Psoas muscle (tissue), 8 donors: ENCODE measurements at places on chromosomes 2 and 18. TPM values are rescaled to one million over a fixed set of nuclear protein-coding genes. Genes with fewer than 3 reads are reported as not detected.

- no peak overlapping the region for H3K27ac ChIP-seq
- peaks cover 33% of the 10 kb centered on the region for H3K4me1 ChIP-seq
- no peaks in the 10 kb centered on the region for H3K27me3 ChIP-seq
- no peak overlapping the region for H3K4me3 ChIP-seq
Observed at GRCh38 chr2:203730076-203730729, 23.8 kb downstream of the CD28 start.

GRCh38 chr18:30404422-30404821 lies 638.1 kb downstream of the DSC3 start:
- H3K36me3 ChIP-seq, result no peaks in the 10 kb centered on the region
- H3K27me3 ChIP-seq, result no peaks in the 10 kb centered on the region
- no peak overlapping the region for H3K4me3 ChIP-seq
- no peak overlapping the region for H3K27ac ChIP-seq
- no peaks in the 10 kb centered on the region for H3K4me1 ChIP-seq
- DNase-seq, result no peak

CXCR1 gene
- not detected for polyA plus RNA-seq

- no peak for DNase-seq
- H3K4me3 ChIP-seq, result no peak overlapping the region
- H3K27me3 ChIP-seq, result no peaks in the 10 kb centered on the region
- H3K4me1 ChIP-seq, result peaks cover 6% of the 10 kb centered on the region
Observed at GRCh38 chr2:135701442-135701841, 40.2 kb upstream of the UBXN4 start.

- no peak overlapping the region for H3K27ac ChIP-seq
- H3K4me1 ChIP-seq, result no peaks in the 10 kb centered on the region
- H3K27me3 ChIP-seq, result no peaks in the 10 kb centered on the region
Observed at GRCh38 chr2:149258531-149258930, 71.9 kb upstream of the LYPD6 start.

LINC00305 gene
- polyA plus RNA-seq, result not detected

GRCh38 chr18:44838971-44839666 lies 158.4 kb downstream of the SETBP1 start:
- peaks cover 72% of the 10 kb centered on the region for H3K4me1 ChIP-seq
- H3K27ac ChIP-seq, result peak overlapping the region; percentile 30
- H3K36me3 ChIP-seq, result no peaks in the 10 kb centered on the region
- H3K27me3 ChIP-seq, result no peaks in the 10 kb centered on the region

DNA sequence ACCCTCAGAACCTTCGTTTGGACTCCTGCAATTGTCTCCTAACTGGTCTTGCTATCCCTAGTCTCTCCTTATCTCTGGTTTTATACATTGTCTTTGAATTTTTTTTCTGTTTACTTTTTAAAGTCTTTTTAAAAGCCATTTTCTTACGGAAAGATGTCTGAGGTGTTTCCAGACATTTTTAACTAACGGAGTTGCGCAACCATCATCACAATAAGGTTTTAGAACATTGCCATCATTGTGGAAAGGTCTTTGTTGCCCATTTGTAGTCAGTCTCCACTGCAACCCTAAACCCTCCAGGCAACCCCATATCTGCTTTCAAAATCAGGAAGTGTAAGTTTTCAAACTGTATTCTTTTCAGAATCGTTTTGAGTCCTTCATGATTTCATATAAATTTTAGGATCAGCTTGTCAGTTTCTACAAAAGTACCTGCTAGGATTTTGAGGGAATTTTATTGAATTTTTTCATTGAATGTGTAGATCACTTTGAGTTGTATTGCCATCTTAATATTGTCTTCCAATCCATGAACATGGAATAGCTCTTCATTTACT lies 46.3 kb downstream of the ANKRD12 start:
- H3K27me3 ChIP-seq, result no peaks in the 10 kb centered on the region
- peaks cover 22% of the 10 kb centered on the region for H3K36me3 ChIP-seq
- H3K27ac ChIP-seq, result no peak overlapping the region

- H3K4me1 ChIP-seq, result no peaks in the 10 kb centered on the region
- no peaks in the 10 kb centered on the region for H3K27me3 ChIP-seq
- no peak for DNase-seq
- no peak overlapping the region for H3K27ac ChIP-seq
Observed at GRCh38 chr2:83565181-83565580, 893.9 kb downstream of the SUCLG1 start.

SIX3 gene
- polyA plus RNA-seq, result not detected

GRCh38 chr2:238387332-238387731 lies 39.4 kb upstream of the ASB1 start:
- H3K36me3 ChIP-seq, result no peaks in the 10 kb centered on the region
- peaks cover 21% of the 10 kb centered on the region for H3K4me1 ChIP-seq
- no peaks in the 10 kb centered on the region for H3K27me3 ChIP-seq
- no peak overlapping the region for H3K27ac ChIP-seq

DNA sequence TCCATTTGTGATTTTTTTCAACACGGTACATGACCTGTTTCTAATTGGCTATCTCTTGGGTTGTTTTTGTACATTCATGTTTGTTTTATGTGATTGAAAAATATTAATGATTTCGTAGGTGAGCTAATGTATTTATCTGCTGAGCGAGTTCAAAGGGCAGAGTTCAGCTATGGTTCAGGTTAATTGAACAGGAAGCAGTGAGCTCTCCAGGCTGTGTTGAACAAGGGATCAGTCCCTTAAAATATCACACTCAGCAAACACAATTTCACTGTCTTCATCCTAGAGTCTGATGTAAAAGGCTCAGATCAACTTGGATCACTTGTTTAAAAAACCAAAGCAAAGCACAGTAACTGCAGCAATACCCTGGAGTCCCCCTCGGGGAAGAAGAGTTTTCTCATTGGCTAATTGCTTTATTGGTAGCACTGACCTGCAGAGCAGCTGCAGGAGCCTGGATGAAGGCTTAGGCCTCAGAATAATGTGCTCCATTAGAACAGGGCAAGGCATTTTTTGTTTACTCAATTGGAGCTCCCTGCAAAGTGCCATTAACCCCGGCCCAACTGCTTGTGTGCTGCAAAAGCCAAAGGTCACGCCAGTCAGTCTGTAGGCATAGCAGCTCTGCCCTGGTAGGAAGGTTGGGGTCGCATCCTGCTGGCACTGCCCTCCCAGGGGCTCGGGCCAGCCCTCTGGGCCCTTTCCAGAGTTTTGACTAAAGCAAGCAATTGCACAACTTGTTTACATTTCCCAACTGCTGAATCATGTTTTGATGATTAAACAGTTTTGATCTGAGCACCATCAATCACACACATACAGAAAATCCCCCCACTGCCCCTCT lies 10.5 kb downstream of the ONECUT2 start:
- no peak overlapping the region for H3K27ac ChIP-seq
- H3K27me3 ChIP-seq, result peaks cover 68% of the 10 kb centered on the region
- no peaks in the 10 kb centered on the region for H3K36me3 ChIP-seq
- DNase-seq, result no peak
- H3K4me3 ChIP-seq, result no peak overlapping the region
- H3K4me1 ChIP-seq, result no peaks in the 10 kb centered on the region

GRCh38 chr2:73718851-73719621 lies 18.1 kb downstream of the TPRKB start:
- no peak overlapping the region for H3K27ac ChIP-seq
- no peaks in the 10 kb centered on the region for H3K36me3 ChIP-seq
- H3K4me3 ChIP-seq, result no peak overlapping the region
- DNase-seq, result no peak
- no peaks in the 10 kb centered on the region for H3K27me3 ChIP-seq

CFAP65 gene
- not detected for polyA plus RNA-seq

- H3K27me3 ChIP-seq, result no peaks in the 10 kb centered on the region
- H3K4me3 ChIP-seq, result no peak overlapping the region
- no peaks in the 10 kb centered on the region for H3K36me3 ChIP-seq
- no peaks in the 10 kb centered on the region for H3K4me1 ChIP-seq
- no peak for DNase-seq
- H3K27ac ChIP-seq, result no peak overlapping the region
Observed at GRCh38 chr2:169013628-169014026, 17.5 kb downstream of the ABCB11 start.

- H3K36me3 ChIP-seq, result no peaks in the 10 kb centered on the region
- H3K27ac ChIP-seq, result peak overlapping the region; percentile 99
- no peaks in the 10 kb centered on the region for H3K27me3 ChIP-seq
- peak overlapping the region; percentile 79 for H3K4me3 ChIP-seq
- peaks cover 47% of the 10 kb centered on the region for H3K4me1 ChIP-seq
Observed at GRCh38 chr18:48949050-48949605, 1.6 kb downstream of the SMAD7 start.

CRACDL gene
- polyA plus RNA-seq, result 3.1 TPM

POTEC gene
- polyA plus RNA-seq, result not detected

GRCh38 chr18:77112747-77113092 lies 19.9 kb downstream of the MBP start:
- no peaks in the 10 kb centered on the region for H3K36me3 ChIP-seq
- H3K27me3 ChIP-seq, result no peaks in the 10 kb centered on the region
- peaks cover 56% of the 10 kb centered on the region for H3K4me1 ChIP-seq
- no peak overlapping the region for H3K4me3 ChIP-seq
- DNase-seq, result no peak

DNA sequence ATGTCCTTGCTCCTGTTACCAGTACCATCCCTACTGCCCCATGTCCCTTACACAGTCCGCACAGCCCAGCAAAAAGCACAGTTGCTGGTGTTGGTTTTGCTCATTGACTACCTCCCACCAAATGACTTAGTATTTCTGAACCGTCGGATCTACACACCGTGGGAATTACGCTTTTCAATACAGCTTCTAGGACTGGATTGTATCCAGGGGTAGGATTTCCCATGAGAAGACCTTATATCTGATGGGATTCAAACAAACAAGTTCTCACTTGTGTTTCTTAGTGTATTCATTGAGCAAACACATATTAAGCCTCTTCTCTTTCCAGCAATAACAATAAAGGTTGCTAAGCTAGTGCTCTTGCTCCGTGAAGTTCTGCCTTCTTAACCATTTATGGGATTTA lies 25.8 kb downstream of the TRAPPC12 start:
- no peak for DNase-seq
- H3K36me3 ChIP-seq, result peaks cover 23% of the 10 kb centered on the region
- no peak overlapping the region for H3K4me3 ChIP-seq
- H3K27ac ChIP-seq, result no peak overlapping the region
- peaks cover 2% of the 10 kb centered on the region for H3K4me1 ChIP-seq

GRCh38 chr2:38454081-38454480 lies 77.0 kb upstream of the ATL2 start:
- H3K27me3 ChIP-seq, result no peaks in the 10 kb centered on the region
- H3K27ac ChIP-seq, result no peak overlapping the region
- H3K36me3 ChIP-seq, result no peaks in the 10 kb centered on the region
- DNase-seq, result no peak
- no peaks in the 10 kb centered on the region for H3K4me1 ChIP-seq

- H3K36me3 ChIP-seq, result peaks cover 12% of the 10 kb centered on the region
- DNase-seq, result no peak
- H3K4me3 ChIP-seq, result no peak overlapping the region
- H3K27ac ChIP-seq, result no peak overlapping the region
- H3K27me3 ChIP-seq, result no peaks in the 10 kb centered on the region
Observed at GRCh38 chr2:200944467-200945394, 18.7 kb downstream of the ORC2 start.

- no peak overlapping the region for H3K4me3 ChIP-seq
- DNase-seq, result no peak
- no peaks in the 10 kb centered on the region for H3K4me1 ChIP-seq
- H3K36me3 ChIP-seq, result no peaks in the 10 kb centered on the region
Observed at GRCh38 chr2:705971-706511, 28.8 kb upstream of the TMEM18 start.

PAPOLG gene
- polyA plus RNA-seq, result 3.1 TPM

- H3K4me3 ChIP-seq, result no peak overlapping the region
- no peak for DNase-seq
- H3K27me3 ChIP-seq, result no peaks in the 10 kb centered on the region
- no peaks in the 10 kb centered on the region for H3K4me1 ChIP-seq
Observed at GRCh38 chr2:54396107-54396506, 60.0 kb upstream of the SPTBN1 start.

- H3K4me1 ChIP-seq, result no peaks in the 10 kb centered on the region
- peak overlapping the region; percentile 80 for H3K4me3 ChIP-seq
- H3K27ac ChIP-seq, result peak overlapping the region; percentile 88
- no peaks in the 10 kb centered on the region for H3K27me3 ChIP-seq
Observed at GRCh38 chr2:199850218-199850717, 724 bp downstream of the FTCDNL1 start.

KRTCAP3 gene
- polyA plus RNA-seq, result 1.7 TPM

- no peak overlapping the region for H3K27ac ChIP-seq
- H3K4me1 ChIP-seq, result no peaks in the 10 kb centered on the region
- DNase-seq, result no peak
- H3K36me3 ChIP-seq, result no peaks in the 10 kb centered on the region
- no peak overlapping the region for H3K4me3 ChIP-seq
Observed at GRCh38 chr2:142220239-142220638, 89.4 kb upstream of the LRP1B start.

HAAO gene
- 0.93 TPM for polyA plus RNA-seq

NHEJ1 gene
- polyA plus RNA-seq, result 10.7 TPM

GRCh38 chr2:233389601-233390125 lies 35.4 kb downstream of the DGKD start:
- H3K27me3 ChIP-seq, result no peaks in the 10 kb centered on the region
- H3K36me3 ChIP-seq, result peaks cover 2% of the 10 kb centered on the region
- peaks cover 40% of the 10 kb centered on the region for H3K4me1 ChIP-seq
- H3K27ac ChIP-seq, result no peak overlapping the region

DNA sequence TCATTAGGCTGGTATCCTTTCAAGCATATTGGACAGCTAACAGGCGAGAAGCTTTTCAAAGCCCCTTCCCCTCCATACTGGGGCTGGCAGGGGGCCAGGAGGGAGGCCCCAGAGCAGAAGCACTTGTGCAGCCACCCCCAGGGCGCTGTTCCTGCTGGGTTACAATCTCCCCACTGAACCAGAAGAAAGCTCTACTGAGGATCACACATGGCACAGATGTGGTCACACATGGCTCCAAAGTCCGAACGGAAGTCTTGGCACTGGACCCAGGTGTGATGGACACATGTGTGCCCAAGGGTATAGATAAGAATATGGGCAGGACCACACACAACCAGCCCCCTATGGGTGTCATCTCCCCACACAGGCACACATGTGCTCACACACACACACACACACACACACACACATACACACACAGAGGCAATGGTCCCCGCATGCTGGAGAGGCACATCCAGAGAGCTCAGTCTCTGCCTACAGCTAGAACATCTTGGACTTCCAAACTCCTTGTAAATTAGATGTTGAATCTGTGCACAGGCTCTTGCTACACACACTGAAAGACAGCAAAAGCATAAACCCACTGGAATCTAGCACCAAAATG lies 56.4 kb downstream of the TTC32 start:
- no peak for DNase-seq
- no peaks in the 10 kb centered on the region for H3K36me3 ChIP-seq
- no peaks in the 10 kb centered on the region for H3K27me3 ChIP-seq
- H3K4me3 ChIP-seq, result no peak overlapping the region

- peak; percentile 90 for DNase-seq
- H3K4me1 ChIP-seq, result peaks cover 27% of the 10 kb centered on the region
- H3K27ac ChIP-seq, result peak within 1 kb of the TSS; percentile 92
- no peaks in the 10 kb centered on the region for H3K36me3 ChIP-seq
- peak within 1 kb of the TSS; percentile 95 for H3K4me3 ChIP-seq
Observed at GRCh38 chr2:36355151-36355889, at the start of gene CRIM1. Gene CRIM1, plus strand, starts transcription at chr2:36355778. Its CDS starts 515 bp downstream, at chr2:36356293.

DNA sequence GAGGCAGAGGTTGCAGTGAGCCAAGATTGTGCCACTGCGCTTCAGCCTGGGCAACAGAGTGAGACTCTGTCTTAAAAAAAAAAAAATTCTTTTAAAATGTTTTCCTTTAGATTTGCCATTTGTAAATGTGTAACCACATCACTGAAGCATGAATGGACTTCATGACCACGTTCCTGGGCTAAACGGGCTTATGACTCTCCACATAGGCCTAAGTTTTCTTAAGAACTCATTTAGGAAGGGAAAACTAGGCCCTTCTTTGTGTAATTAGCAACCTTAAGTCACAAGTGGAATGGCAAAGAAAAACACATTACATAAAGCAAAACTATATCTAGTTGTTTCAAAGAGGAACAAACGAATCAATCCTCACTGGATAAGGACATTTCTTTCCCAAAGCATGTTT lies 99.5 kb downstream of the MEIS1 start:
- no peak for DNase-seq
- no peak overlapping the region for H3K27ac ChIP-seq
- no peaks in the 10 kb centered on the region for H3K36me3 ChIP-seq
- no peaks in the 10 kb centered on the region for H3K27me3 ChIP-seq
- H3K4me3 ChIP-seq, result no peak overlapping the region
